NCI-H446 treated with DMSO at 0.1 percent for 48 hours (cell line): ENCODE measurements at places on chromosomes 3 and 15.

DNA sequence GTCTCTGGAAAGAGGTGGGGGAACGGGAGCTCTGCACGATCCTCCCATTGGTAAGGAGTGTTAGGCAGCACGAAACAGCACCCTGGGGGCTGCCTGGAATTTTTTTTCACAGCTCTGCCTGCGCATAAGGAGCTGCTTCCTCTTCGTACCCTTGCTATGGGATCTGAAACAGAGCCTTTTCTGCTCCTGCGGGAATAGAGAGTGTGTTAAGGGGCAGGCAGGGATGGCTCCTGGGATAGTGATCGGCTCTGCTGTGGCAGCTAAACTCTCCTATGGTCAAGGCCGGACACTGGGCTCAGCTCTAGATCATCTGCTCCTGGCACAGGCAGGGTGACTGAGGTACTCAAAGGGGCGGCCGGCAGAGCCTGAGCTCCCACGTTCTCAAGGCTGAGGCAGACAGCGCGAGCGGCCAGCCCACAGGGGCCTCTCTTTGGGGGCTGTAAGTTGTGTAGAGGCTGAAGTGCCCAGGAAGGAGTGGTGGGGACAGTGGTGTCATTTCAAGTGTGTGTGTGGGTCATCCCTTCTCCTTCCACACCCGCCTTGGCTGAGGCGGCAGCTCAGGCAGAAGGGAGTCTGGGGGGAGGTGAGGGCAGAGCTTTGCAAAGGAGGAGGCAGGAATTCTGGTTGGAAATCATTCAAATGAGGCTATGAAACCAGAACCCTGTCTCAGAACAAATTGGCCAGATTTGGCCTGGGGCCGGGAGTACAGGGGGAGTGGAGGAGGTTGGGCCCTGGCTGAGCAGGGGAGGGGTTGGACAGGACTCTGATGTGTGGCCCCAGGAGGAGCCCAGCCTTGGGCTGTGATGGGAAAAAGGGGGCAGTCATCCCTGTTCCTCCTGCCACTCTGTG, 31.0 kb downstream of the EPHB3 start:
- no peak for DNase-seq

DNA sequence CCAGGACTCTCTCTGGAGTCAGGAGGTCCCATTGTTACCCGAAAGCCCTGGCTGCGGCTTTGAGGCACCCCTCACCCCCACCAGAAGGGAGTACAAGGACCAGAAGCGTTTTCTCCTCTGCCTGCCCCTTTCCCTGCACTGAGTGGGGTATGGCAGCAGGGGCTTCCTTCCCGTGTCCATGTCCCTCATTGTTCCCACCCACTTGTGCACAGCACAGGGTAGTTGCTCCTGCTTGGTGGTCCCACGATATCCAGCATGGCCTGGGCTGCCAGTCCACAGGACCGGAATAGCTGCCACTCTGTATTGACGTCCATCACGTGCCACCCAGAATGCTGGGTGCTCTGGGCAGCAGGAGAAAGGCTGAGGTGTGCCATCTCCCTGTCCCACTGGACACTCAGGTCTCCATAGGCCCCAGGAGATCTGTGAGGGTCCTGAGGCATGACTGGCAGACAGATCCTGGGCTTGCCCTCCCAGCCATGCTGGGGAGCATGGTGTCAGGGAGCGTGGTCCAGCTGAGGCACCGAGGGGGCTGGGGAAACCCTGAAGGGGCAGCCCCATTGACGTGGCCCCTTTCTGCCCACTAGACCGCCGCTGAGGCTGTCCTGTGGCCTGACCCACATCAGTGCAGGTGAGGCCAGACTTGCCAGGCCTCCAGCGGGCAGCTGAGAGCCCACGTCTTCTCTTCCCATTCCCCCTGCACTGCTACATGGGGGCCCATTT, 45.3 kb upstream of the SEC22A start:
- DNase-seq, result no peak

GRCh38 chr15:35768949-35769348, 223.0 kb upstream of the DPH6 start:
- no peak for DNase-seq

DNA sequence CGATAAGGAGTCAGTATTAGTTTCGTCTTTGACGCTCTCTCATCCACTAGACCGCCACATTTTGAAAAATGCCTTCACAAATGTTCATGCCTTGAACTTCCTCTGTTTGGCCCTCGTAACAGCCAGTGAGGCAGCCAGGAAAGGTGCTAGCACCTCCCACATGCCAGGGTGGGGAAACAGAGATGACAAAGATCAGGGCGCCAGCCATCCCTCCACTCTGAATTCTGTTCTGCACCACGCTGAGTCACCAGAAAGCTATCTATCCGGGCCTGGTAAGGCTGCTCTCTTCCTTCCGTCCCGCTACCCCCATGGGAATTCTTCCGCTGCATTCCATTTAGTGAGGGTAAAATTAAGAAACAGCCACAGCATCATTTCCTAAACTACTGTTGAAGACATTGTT, 31.3 kb upstream of the BCL2L10 start:
- DNase-seq, result no peak

GRCh38 chr3:117660941-117661817, 951.6 kb downstream of the TUSC7 start:
- no peak for DNase-seq

GRCh38 chr15:35181538-35181937, 96.4 kb upstream of the NANOGP8 start:
- no peak for DNase-seq

DNA sequence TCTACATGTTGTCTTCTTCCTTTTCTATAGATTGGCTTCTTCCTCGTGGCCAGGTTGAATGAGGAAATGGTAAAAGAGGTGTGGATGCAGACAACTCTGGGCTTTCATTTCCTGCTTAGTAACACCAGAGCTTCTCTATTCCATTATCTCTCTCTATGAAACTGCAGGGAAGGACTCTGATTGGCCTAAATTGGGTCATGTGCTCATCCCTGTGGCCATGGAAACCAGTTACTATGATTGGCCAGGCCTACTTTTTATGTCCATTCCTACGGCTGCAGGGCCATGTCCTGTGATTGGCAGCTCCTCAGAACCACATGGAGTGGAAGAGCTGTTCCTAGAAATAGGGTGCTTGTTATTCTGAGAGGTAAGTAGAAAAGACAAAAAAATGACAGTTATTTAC, 486.9 kb upstream of the ADAMTS9 start:
- no peak for DNase-seq

- DNase-seq, result no peak
Measured at GRCh38 chr15:100170291-100171210, 171.2 kb downstream of the ADAMTS17 start.
